Smooth muscle cell of the umbilical artery (primary cell): ENCODE measurements at places on chromosomes 6 and 20. TPM values are rescaled to one million over a fixed set of nuclear protein-coding genes. Genes with fewer than 3 reads are reported as not detected.

The NUP153 gene
- total RNA-seq: 16.6 and 35.1 TPM in 2 replicates

The BAG2 gene
- 27.9 and 32.1 TPM in 2 replicates for total RNA-seq

The E2F1 gene
- total RNA-seq: 1.8 and 8.1 TPM in 2 replicates

The PCSK2 gene
- total RNA-seq: not detected in 2 replicates

The SLPI gene
- not detected in 2 replicates for total RNA-seq

The SLC16A10 gene
- 0.05 and 0.30 TPM in 2 replicates for total RNA-seq

The SLC13A3 gene
- 1.5 and 3.9 TPM in 2 replicates for total RNA-seq

The RPP40 gene
- total RNA-seq: 9.5 and 12.6 TPM in 2 replicates

The CASS4 gene
- total RNA-seq: under 0.01 and 0.14 TPM in 2 replicates
